Hematopoietic multipotent progenitor cell (in vitro differentiated cells): ENCODE measurements at places on chromosomes 3 and 15. TPM values are rescaled to one million over a fixed set of nuclear protein-coding genes. Genes with fewer than 3 reads are reported as not detected.

COL8A1 gene
- not detected for total RNA-seq

CCR4 gene
- 0.27 TPM for total RNA-seq

MRPS22 gene
- 28.8 TPM for total RNA-seq

ADAMTS9 gene
- total RNA-seq = 0.81 TPM

LEKR1 gene
- 1.1 TPM for total RNA-seq

PLA1A gene
- total RNA-seq = not detected

PPP1R14D gene
- not detected for total RNA-seq

MINDY2 gene
- total RNA-seq = 4.8 TPM
